ENCODE measurements at places on chromosomes 7 and 10. TPM values are rescaled to one million over a fixed set of nuclear protein-coding genes. Genes with fewer than 3 reads are reported as not detected.

The STEAP4 gene
- total RNA-seq, result 11.9 TPM

The PDE6C gene
- not detected for total RNA-seq

DNA sequence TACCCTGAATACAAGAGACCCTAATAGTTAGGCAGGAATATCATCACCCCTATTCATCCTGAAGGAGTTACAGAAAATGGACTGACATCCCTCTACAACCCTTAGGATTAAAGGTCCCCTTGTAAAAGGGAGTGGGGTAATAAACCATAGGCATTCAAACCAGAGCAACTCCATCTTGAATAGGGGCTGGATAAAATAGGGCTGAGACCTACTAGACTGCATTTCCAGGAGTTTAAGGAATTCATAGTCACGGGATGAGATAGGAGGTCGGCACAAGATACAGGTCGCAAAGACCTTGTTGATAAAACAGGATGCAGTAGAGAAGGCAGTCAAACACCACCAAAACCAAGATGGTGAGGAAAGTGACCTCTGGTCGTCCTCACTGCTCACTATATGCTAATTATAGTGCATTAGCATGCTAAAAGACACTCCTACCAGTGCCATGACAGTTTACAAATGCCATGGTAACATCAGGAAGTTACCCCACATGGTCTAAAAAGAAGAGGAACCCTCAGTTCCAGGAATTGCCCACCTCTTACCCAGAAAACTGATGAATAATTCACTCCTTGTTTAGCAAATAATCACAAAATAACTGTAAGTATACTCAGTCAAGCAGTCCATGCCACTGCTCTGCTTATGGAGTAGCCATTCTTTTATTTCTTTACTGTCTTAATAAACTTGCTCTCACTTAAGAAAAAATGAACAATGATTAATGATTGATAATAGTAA, 37.2 kb downstream of the CUBN start:
- DNase-seq, result no peak

GRCh38 chr7:33807779-33808482, 97.4 kb upstream of the BMPER start:
- no peak for DNase-seq

The ZMYND11 gene
- total RNA-seq, result 71.4 TPM
